ENCODE measurements at places on chromosomes 12 and 14.

DNA sequence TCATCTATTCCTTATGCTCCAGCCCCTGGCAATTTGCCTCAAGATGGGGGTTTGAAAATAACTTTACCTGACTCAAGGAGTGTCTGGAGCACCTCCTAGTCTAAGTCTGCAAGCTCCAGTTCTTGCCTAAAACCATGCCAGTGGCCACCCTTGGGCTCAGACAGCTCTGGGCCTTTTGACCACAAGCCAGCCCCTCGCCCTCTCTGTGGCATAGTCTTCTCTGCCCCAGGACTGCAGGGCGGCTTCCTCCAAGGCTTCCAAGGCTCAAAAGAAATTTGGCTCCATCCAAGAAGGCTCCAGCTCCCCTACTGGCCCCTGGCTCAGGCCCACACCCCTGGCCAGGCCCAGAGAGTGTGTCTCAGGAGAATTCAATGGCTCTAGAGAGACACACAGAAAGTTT is 14.8 kb downstream of the ACVRL1 start:
- DNase-seq, result no peak

DNA sequence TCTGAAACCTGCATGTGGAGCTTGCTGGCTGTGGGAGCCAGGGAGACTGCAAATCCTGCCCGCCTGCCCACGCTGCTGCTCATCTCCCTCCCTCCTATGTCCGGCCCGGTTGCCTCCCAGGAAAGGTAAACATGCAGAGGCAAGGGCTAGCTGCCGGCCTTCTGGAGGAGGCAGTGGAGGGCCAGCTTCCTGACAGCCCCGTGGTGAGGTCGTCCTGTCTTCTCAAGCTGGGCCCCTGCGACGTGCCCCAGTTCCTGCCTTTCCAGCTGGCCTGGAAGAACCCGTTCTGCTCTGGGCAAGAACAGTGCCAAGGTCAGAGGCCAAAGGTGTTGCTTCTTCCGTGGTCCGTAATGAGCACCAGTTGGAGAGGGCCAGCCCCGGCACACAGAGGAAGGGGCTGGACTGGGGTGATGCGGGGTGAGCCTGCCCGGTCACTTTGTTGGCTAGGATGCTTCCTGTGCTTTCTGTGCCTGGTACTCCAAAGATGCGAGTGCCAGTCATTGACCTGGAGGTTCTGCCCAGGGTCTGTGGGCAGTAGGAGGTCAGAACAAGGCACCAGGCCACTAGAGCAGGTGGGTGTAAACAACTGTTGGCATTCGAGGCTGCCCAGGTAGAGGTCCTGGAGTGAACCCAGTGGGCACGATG is 25.3 kb downstream of the TPCN1 start:
- no peak for DNase-seq

DNA sequence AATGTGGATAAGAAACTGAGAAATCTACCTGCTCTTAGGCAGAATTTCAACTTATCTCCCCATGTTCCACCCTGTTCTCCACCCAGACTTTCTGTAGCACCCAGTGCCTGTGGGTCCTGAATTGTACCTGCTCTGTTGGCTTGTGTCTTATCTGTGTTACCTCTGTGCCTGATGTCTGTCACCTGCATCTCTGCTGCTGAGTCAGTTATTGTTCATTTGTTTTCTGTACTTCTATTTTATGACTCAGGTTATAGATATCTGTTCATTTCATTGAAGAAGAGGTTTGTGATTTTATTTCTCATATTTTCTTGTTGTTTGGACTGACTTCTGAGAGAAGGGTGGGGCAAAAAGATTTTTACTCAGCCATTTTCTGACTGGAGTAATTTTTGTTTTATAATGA is 11.7 kb downstream of the SOCS4 start:
- no peak for DNase-seq

- peak; percentile 36 for DNase-seq
These were observed 11.4 kb upstream of the ART4 start for GRCh38 chr12:14854586-14855183.
